ENCODE measurements at places on chromosomes 7 and 10.

DNA sequence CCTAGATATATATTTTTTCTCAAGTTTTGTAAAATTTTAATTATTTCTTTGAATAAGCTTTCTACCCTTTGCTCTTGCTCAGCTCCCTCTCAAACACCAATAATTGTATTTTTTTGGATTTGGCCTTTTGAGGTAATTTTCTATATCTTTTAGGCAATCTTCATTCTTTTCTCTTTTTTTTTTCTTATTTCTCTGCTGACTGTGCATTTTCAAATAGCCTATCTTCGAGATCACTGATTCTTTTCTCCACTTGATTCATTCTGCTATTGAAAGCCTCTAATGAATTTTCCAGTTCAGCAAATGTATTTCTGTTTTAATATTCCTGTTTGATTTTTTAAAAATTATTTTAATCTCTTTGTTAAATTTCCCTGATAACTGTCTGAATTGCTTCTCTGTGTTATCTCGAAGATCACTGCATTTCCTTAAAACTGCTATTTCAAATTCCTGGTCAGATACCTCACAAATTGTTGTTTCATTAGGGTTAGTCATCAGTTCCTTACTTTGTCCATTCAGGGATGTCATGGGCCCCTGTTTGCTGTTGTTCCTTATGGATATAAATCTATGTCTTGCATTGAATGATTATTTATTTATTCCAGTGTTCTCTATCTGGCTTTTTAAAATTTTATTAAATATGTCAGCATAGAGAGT lies 100.1 kb upstream of the UNC5B start:
- DNase-seq = no peak

- DNase-seq = no peak
Observed at GRCh38 chr7:155790666-155791065, 21.6 kb downstream of the SHH start.

DNA sequence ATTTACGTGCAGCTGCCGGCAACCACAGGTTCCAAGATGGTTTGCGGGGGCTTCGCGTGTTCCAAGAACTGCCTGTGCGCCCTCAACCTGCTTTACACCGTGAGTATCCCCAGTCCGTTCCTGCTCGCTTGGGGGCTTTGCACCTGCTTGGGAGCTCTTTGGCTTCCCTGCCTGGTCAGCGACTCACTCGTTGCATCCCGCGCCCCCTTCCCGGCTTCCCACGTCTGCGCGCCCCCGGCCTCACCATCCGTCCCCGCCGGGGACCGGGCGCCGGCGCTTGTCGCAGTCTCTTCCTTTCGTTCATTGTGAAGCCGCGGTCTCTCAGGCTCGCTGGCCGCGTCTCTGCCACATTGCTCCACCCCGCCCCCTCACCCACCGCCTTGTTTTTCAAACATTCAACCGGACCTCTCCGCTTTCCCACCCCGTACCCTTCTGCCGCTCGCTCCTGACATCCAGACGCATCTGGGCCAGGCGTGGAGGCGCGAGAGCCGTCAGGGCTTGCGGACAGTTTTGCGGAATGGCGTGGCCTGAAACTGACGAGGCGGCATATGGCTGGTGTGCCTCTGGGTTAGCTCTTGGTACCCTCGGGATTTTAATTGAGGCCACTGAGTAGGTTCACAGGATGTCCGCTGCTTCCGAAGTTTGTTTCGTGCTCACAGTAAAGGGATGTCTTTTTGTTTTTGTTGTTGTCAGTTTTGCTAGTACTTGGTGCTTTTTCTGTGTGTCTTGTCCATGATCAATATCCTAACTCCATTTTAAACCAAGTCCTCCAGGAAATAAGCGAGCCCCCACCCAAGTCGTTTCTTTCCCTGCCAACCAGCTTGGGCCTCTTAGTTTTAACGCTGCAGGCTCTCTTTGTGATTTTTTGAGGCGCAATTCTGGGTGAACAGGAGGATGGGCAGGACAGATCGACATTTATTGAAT lies 639 bp downstream of the TSPAN13 start:
- peak; percentile 16 for DNase-seq

DNA sequence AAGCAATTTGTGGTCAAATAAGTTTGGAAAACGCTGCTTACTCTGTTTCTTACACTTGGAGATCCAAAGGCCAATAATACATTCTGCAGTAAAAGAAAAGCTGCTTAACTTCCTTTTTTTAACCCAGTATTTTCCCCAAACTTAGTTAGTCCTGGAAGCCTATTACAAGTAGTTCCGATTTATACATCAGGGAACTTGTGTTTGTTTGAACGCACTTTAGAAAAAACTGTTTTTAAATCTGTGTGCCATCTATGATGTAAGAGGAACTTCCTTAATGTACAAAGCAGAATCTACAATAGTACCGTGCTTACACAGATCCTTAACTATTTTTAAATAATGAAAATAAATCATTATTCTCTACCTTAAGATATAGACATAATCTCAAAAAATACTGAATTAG lies 23.0 kb downstream of the SFR1 start:
- no peak for DNase-seq

GRCh38 chr10:103096130-103096529 lies 96.9 kb downstream of the NT5C2 start:
- no peak for DNase-seq

DNA sequence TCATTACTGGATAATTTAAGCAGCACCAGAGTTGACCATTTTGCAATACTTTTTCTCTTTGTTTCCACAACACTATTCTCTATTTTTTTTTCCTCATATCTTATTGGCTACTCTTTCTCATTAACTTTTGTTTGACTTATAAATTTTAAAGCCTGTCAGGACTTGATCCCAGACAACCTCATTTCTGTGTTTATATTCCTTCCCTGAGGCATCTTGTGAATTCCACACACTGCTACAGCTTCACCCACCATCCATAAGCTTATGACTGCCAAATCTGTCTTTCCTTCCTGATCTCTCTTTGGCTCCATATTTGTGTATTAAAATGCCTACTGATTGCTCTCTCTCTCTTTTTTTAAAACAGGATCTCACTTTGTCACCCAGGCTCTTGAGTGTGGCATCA lies 124.6 kb upstream of the MBL2 start:
- no peak for DNase-seq

DNA sequence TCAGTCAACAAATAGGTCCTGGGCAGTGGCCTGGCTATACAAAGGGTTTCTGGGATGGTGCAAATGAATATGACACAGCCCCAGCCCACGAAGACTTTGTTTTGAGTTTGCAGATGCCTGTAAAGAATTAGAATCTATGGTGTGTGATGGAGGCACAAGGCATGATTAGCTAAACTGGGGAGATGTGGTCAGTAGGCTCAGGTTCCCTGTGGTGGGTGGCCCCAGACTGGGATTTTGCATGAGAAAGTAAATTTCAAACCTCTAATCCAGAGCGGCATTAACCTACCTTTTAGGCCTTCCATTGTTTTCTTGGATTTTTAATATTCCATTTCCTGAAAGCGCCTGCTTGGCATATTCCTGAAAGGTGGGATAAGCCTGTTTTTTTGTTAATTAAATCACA lies 6.4 kb upstream of the CPA5 start:
- no peak for DNase-seq

GRCh38 chr10:329361-330099 lies 194.3 kb downstream of the ZMYND11 start:
- DNase-seq = peak; percentile 85

GRCh38 chr10:106711313-106711906 lies 453.1 kb downstream of the SORCS1 start:
- peak; percentile 52 for DNase-seq

Measured in psoas muscle (tissue), 8 donors.